ENCODE measurements at places on chromosomes 2 and 18.

- DNase-seq: no peak
Observed at GRCh38 chr2:210964141-210964764, 407.9 kb downstream of the CPS1 start.

DNA sequence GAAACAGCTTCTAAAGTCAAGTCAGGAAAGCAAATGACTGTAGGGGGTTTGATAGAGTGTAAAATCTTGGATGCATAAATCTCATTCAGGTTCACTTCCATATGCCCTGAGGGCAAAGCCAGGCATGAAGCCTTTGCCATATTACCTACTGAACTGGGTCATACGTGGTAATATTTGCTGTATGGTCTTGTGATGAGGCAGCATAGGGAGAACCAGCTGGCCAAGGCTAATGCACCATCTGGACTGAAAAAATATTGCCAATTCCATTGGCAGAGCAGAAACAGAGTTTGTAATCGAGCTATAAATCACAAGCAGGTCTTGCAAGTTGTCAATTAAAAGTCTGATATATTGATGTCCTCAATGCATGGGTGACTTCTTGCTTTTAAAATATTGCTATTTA is 243.8 kb downstream of the ERBB4 start:
- DNase-seq: no peak

- DNase-seq: no peak
Observed at GRCh38 chr2:128958241-128958640, 639.6 kb upstream of the HS6ST1 start.

- no peak for DNase-seq
Observed at GRCh38 chr2:79272616-79273015, 113.1 kb upstream of the REG3A start.

- DNase-seq: no peak
Observed at GRCh38 chr2:216915557-216916150, 55.8 kb upstream of the TNP1 start.

DNA sequence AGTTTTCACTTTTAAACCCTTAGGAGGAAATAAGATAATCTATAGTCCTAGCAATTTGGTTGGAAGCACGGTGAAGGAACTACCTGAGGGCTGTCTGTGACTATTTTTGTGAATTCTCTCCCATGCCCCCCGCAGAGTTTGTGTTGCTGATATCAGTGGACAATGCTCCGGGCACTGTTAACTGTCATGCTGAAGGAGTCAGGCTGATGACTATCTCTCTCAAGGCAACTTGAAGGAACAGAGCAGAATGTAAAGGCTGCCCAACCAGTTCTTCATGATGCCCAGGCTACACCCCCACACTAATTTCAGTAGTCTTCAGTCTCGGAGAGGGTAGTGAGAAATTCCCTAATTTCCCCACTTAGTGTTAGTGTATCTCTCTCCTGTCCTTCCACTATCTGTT is 21.6 kb upstream of the RAB6C start:
- DNase-seq: no peak

DNA sequence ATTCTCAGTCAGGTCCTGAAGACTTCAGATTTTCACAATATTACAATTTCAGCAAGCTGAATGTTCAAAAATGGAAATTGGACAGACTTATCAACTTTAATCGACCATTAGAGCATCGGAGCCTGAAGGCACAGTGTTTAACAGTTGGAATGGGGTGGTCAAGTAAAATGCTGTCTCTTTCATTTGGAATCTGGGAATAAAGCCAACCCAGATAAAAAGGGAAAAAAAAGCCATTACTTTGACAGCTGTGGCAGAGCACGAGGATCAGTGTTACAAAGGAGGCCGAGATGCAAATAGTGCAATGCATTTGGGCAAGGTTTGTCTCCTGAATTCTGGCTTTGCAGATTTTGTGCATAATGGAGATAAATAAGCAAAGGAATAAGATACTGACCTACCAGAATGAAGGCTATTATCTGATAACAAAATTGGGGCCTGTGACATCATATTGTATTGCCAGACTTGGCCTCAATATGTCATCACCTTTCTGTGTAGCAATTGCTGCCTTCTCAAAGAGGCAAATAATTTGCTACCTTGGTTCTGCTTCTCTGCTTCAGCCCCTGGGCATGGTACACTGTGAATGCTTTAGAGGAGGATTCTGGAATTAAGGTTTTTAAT is 277.5 kb upstream of the KLHL29 start:
- no peak for DNase-seq

Data from HuH-7 (cell line).